ENCODE measurements at places on chromosomes 7 and 10.

DNA sequence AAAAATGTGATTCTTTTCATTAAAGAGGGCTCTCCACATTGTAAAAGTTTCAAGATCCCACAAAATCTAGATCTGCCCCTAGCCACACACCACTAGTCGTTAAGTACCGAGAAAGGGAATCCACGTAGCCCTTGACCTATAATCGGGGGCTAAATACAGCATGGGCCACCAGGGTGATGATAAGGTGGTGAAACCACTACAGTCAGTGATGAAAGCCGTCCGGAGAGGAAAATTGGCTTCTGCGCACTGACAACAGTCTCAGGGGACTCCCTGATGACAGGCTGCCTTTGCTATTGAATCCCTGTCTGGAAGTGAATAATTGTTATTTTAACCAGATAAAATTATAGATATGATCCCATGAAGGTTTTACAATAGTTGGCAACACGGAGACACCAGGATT, 4.6 kb downstream of the TECTB start:
- no peak for DNase-seq

DNA sequence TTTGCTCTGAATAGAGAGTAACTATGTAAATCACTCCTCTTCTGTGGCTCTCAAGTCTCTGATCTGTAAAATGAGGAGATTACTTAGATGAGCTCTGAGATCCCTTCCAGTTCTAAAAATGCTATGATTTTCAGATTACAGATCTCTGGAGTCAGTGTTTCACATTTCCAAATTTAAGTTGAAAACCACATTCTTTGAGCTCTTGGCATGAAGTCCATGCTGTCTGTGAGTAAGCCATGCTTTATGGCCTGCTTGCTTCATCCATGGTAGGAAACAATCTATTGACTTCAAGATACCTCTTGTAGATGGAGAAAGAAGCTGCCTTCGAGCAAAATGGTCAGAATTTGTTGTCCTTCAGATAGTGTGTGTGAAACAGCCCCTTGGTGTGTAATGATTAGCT, 64.9 kb downstream of the CELF2 start:
- DNase-seq, result no peak

- DNase-seq, result no peak
These were observed 5.8 kb downstream of the LIPJ start for GRCh38 chr10:88592381-88592780.

DNA sequence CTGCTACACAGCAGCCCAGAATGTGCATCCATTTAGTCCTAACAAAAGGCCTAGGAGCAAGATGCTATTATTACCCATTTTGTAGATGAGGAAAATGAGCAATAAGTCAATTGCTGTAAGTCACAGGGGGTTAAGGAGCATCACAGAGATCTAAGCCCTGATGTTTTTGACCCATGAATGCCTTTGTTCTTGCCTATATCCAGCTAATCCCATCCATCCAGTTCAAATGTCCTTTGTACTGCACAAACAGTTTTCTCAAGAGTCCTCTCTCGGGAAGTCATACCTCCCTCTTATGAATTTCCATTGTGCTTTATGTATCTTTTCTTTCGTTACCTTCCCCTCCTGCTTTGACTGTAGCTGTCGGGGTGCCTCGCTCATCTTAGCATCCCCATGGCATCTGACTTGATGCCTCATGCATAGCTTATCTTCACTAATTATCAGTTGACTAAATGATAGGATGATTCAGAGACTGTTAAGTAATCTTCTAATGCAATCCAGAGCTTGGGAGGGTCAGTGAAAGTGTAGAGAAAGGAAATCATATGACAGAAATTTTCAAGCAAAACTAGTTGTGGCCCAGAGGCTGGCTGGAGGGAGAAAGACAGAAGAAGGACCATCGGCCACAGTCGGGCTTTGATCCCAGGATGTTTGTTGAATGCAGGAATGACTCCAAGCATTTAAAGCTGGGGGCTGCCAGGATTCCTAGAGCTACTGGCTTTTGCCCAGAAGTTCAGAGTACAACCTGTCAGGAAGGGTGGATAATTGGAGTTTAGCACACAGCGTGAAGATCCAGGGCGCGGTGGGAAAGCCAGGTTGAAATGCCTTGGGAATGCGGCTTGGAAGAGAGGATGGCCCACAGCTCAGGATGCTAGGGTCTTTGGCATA, 23.5 kb downstream of the BLVRA start:
- no peak for DNase-seq

DNA sequence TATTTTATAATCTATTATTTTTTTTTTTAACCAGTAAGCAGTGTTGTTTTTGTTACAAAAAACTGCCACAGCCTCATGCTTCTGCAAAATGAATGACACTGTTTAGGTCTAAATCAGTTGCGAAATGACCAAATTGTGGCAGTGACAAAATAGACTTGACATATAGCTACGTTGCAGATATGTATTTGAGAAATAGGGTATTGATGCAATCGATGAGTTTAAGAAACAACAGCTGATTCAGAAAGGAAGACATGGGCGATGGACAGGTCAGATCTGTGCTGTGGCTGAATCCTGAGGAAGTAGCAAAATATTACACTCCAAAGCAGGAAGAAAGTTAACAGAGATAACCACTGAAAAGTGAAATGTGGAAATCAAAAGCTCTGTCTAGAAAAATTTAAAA, 89.0 kb upstream of the STEAP4 start:
- no peak for DNase-seq

DNA sequence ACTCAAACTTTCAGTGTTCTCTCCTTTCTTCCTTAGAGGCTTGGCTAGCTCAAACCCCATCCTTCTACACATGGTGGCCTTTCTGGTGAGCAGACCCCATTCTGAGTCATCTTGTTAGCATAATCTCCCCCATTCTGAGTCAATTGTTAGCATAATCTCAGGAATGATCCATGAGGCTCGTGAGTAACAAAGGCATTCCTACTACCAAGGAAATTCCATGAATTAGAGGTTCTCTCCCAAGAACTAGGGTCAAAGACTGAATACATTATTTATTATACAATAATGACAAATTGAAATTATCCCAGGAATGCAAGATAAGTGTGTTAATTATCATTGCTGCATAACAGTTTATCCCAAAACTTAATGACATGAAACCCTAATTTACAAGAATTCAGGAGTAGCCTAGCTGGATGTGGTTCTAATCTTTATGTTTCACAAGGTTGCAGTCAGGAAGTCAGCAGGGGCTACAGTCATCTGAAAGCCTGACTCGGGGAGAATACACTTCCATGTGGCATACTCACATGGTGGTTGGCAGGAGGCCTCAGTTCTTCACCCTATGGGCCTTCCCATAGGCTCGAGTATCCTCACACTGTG, 100.2 kb downstream of the MMRN2 start:
- DNase-seq, result no peak

GRCh38 chr7:98186452-98187137, 24.6 kb upstream of the BHLHA15 start:
- no peak for DNase-seq

GRCh38 chr7:43211693-43212092, 99.2 kb downstream of the HECW1 start:
- DNase-seq, result no peak

GRCh38 chr7:2698581-2699288, 10.7 kb downstream of the AMZ1 start:
- no peak for DNase-seq

- DNase-seq, result no peak
These were observed 92.1 kb downstream of the ABCC2 start for GRCh38 chr10:99874341-99875085.

DNA sequence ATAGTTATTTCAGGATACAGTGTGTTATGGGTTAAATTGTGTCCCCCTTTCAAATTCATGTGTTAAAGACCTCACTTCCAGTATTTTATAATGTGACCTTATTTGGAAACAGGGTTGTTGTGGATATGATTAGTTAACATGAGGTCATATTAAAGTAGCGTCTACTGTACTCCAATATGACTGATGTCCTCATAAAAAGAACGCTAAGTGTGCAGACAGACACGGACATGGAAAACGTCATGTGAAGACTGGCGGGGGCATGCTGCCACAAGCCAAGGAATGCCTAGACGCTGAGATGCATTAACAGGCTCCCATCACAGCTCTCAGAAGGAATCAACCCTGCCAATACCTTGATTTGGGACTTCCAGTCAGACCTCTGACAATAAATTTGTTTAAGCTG, 1.5 kb upstream of the WDR37 start:
- DNase-seq, result no peak

GRCh38 chr7:117808910-117809705, 64.1 kb downstream of the CTTNBP2 start:
- DNase-seq, result no peak

GRCh38 chr7:97096661-97097060, 20.8 kb upstream of the SDHAF3 start:
- peak; percentile 8 for DNase-seq

DNA sequence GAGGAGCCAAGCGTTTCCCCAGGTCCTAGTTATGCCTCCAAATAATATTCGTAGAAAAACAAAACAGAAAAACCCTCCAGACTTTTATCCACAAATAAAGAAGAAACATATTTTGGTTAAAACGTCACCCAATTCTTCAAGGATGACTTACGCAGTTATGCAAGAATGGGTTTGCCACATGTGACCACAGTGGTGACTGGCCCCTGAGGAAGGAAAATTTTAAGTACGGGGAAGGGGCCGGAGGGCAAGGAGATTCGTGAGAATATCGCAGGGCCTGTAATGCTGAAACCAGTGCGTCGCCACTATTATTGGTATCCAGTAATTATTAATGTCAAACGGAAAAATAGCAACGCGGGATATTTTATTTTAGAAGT, 537 bp upstream of the MRPS24 start:
- DNase-seq, result no peak

DNA sequence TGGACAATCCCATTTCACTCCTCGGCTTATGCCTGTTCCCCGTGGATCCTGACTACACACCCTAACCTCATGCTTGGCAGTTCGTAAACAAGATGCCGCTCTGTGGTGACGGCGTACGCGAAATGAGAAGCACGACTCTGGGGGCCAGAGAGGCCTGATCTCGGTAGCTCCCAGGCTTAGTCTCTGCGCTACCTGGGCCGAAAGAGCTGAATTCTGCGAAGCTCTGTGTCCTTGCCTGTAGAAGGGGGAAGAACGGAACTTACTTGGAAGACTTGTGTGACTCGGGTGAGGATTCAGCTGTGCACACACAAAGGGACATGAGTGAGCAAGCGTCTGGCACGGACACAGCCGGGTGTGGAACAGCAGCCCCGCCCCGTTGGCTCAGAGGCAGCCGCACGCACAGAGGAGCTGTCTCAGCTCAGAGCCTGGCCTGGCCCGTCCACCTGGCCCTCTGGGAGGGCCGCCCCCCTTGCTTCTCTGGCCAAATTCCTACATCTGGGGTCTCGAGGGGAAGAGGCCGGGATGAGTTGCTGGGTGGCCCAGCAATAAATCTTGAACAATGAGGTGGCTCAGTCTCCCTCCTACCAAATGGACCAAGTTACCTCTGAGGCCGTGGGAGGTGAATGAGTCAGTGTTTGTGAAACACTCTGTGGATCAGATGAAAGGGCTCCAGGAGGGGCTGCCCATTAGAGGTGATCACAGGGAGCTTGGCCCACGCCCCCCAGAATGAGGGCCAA, 83.8 kb downstream of the PDGFA start:
- DNase-seq, result peak; percentile 39

DNA sequence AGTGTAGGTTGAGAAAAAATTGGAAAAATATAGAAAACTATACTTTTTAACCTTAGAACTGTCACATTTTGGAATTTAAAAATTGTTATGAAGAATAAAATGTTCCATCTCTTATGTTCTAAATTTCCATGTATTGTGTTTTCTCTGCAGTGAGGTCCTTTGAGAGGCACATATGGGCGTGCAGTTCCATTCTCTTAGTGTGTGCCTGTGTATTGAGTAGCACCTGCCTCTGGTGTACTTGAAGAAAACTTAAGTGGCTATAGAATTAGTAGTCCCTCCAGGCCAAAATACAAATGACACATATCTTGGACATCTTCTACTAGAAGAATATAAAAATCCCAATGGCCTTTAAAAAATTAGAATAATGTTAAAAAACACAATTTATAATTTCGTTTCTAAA, 149.2 kb downstream of the BICC1 start:
- DNase-seq, result no peak

DNA sequence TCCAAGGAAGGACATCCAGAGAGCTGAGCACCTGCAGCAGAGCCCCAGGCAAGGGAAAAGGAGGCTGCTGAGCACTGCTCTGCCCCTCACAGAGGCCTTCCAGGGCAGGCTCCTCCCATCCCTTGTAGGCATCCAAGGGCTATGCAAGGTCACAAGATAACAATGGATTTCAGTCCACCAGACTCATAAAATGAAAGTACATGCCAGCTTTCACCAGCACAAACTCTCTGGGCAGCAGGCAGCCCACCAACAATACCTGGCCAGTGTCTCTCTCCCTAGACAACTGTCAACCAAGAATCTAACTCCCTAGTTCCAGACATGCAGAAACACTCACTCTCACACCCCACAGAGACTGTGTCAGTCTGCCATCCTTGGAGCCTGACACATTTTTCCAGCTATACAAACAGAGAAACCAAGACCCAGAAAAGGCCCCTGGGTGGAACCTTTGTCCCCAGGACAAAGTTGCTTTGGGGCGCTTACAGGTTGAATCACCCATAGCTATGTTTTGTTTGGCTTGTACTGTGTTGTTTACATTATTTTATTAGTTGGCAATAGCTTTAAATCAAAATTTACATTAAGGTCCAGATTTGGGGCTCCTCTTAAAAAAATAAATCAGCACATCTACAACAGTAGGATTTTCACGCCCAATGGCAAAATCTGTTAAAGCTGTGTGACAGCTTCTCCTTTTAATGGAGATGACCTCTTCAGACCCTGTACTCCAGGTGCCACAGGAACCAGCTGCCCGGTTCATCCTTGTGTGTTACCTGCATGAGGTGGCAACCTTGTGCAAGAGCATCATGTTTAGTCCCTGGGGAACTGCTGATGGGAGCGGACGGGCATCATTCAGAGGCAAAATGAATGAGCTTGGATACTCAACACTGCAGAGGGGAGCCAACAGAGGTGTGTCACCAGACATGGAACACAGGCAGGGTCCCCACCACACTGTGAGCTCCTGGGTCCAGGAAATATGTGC, 5.2 kb downstream of the GRID1 start:
- DNase-seq, result no peak

DNA sequence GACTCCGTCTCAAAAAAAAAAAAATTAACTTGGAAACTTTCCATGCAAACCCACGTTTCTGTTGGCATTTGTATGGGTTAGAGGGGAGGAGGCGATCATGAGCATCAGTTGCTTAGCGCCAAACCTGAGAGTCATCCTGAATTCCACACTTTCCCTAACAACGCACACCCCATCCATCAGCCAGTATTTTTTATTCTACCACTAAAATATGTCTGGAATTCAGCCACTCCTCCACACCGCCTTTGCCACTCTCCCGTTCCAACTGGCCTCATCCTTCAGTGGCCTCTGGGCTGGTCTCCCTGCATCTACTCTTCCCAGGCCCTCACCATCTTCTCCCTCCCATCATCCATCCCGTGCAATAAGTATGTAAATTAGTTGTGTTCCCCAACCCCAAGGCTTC, 4.7 kb upstream of the LMBR1 start:
- DNase-seq, result no peak

DNA sequence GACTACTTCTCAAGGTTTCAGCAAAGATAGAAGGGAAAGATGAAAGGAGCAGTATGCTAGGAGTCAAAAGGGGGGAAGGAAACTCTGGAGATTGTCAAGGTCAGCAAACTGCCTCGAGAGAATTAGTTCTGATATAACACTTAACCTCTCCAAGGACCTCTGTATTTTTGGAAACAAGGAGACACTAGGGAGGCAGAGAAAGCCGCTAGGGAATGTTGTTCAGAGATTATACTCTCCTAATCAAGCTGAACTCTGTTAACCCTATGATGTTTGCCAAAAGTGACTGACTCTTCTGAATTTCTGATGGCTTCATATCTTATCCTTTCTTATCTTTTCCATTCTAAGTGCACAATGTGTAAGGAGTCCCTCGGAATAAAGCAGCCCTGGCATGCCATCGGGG, 27.1 kb downstream of the CREM start:
- no peak for DNase-seq

- no peak for DNase-seq
These were observed 236.0 kb downstream of the INHBA start for GRCh38 chr7:41466760-41467384.

Data from HT-29 (cell line).